Common myeloid progenitor, CD34-positive (primary cell): ENCODE measurements at places on chromosomes 6 and 20.

GRCh38 chr6:23705697-23706096 is 420.3 kb upstream of the NRSN1 start:
- DNase-seq: no peak

DNA sequence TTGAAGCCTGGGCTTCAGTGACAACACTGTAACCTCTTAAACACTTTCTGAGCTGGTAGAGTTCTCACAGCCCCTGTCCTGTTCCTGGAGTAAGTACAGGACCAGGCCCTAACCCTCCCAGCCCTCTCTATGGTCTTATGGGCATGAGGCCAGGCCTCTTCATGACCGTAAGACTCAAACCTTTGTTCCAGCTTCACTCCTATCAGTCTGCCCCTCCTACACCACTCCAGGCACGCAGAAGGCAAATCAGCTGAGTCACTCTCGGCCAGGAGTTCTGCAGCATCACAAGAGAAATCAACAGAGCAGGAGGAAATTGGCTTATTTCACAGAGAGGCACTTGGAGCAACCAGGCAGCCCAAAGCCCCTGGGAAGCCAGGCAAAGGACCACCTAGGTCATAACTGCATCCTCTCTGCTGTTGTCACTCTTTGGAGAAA is 25.3 kb upstream of the CHD6 start:
- peak; percentile 47 for DNase-seq

GRCh38 chr6:110201151-110201884 is 21.1 kb downstream of the CDC40 start:
- peak; percentile 26 for DNase-seq

GRCh38 chr20:2207770-2208097 is 88.1 kb upstream of the TGM3 start:
- DNase-seq: no peak

- DNase-seq: no peak
These were observed 391.9 kb downstream of the CD109 start for GRCh38 chr6:74087899-74088298.

DNA sequence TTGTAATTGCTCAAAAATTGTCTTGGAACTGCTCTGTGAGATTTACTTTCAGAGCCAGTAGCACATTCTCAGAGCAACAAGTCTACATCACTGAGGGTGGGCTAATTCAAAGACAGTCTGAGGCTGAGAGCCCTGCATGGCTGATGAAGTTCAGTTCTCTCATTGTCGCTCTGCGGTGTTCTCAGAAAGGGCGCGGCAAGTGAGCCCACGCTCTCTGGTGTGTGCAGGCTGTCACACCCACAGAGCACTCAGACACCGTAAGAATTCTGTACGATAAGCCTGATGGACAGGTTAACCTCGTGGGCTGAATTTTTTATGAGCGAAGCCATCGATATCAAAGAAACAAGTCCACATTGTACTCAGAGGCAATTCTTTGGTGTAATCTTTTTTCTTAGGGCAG is 557.8 kb downstream of the HACE1 start:
- DNase-seq: no peak

DNA sequence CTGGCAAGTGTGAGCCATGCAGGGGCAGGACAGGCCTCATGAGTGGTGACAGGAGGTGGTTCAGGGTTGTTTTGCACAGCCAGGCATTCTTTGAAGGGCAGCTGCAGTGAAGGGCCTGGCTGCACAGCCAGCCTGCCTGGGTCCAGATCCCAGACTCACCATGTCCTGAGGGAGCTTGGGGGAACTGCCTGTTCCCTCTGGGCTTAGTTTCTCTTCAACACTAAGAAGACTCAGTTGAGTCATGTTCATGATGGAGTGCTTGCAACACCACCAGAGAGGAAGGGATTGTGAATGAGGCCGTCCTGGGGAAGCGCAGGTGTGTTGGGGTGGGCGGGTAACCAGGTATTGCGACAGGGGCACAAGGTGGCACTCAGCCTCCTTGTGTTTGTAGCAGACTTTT is 102.4 kb downstream of the CDH26 start:
- DNase-seq: no peak

- no peak for DNase-seq
These were observed 124.2 kb upstream of the FAM83B start for GRCh38 chr6:54722328-54722727.

DNA sequence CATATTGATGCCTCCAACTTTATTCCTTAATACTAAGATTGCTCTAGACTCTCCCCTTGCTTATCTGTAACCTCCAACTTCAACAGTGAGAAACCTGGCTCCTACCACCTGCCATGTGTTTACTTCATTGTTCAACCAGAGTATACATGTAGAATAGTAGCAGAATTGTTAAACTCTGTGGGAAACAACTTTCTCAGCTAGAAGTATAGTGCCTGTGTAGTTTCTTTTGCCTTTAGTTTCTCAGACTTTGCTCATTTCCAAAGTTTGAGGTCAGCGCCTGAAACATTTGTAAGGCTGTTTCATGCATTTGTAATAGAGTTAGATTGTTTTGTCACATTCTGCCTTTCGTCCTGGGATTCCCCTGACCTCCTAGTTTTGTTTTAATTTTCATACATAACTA is 34.9 kb upstream of the HECA start:
- DNase-seq: no peak

DNA sequence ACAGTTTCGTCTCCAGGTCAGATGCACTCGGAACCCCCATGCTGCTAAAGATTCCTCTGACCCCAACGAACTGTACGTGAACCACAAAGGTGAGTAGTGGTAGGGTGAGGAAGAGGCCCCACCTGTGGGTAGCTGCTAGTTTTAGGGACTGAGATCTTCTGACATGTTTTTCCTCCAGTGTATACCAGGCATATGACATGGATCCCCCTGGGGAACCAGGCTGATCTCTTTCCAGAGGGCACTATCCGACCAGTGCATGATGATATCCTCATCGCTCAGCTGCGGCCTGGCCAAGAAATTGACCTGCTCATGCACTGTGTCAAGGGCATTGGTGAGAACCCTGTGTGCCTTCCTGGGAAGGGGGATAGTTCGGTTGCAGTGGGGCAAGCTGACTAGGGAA is 3.2 kb downstream of the POLR1C start:
- DNase-seq: no peak

- DNase-seq: no peak
These were observed 41.2 kb downstream of the BCAS1 start for GRCh38 chr20:54029176-54029575.

GRCh38 chr20:33310327-33310899 is 27.4 kb downstream of the BPIFB1 start:
- no peak for DNase-seq

DNA sequence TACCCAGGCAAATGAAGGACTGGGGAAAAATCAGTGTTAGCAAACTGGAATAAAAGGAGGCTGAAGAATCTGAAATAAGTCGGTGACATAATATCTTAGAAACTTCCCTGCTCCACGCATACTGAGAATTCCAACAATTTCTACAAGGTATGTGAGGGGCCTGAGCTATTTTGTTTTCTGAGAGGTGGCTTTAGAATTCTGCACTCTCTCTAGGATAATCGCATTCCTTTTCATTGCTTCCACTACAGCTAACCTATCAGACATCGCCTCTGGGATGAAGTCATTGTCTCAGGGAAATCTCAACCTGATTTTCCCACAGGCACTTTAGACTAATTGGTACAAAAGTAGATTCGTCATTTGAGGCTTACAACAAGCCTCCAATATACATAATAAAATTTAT is 740.8 kb downstream of the PHF3 start:
- no peak for DNase-seq

DNA sequence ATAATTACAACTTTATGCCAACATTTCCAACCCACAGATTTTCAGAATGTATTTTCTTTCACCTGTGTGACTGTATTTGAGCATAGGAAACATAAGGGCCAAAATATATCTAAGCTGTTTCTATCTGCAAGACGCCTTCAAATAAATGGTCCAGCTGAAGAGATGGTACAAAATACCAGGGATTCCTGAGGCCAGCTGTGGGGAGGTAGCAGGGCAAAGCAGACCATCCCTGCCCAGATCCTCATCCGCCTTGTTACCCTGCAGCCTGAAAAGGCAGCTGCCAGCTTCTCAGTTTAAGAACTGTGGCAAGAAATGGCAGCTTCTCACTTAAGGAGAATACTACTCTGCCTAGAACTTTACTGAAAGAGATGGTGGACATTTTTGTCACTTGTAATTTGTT is 143.3 kb downstream of the KHDC1L start:
- no peak for DNase-seq

- peak; percentile 78 for DNase-seq
These were observed at the start of gene DNMT3B for GRCh38 chr20:32761831-32762753. DNMT3B (plus strand) TSS chr20:32762385; CDS start chr20:32780324, 17,939 bp downstream.

- DNase-seq: peak; percentile 97
These were observed 69.5 kb upstream of the FABP7 start for GRCh38 chr6:122709922-122710512.

DNA sequence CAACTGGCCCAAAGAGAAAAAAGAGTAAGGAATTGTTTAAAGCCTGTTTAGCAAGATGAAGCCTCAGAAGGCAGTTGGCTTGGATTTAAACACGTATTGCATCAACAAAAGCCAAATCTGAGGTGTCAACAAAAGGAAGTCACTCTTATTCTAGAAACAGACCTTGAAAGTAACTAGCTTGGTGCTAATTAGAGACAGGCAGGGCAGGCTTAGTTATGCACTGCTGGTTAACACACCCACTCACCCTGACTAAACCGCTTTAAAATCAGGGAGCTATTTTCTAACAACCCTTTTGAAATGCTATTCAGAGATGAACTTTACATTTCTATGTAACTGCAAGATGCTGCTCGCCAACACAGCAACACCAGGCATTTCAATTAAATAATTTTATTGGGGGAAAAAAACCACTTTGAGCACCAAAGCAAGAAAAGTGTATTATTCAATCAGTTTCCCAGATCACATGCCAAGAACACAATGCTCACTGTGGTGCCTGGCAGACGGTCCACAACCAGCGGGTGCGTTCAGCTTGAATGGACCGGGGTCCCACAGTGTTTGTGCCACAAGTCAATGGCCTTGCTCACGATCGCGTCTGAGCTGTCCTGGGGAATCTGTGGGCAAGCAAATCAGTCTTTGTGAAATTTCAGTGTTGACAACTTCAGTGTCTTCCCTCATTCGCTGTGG is 23.6 kb downstream of the TBC1D7 start:
- DNase-seq: no peak

DNA sequence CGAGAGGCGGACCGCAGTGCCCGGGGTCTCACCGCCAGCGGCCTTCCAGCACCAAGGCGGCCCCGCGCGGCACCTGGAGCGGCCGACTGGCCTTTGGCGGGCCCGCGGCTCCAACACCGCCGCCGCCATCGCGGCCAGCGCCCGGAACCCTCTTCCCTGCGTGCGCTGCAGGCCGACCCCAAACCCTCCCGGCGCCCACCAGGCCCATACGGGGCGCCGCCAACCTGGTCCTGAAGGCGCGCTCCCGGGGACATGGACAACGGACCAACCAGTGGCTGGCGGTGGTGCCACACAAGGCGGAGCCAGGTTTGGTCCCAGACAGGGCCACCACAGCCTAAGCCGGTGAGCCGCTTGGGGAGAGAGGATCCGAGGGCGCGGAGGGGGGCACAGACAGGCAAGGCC is 1514.8 kb upstream of the DEFB115 start:
- no peak for DNase-seq

- DNase-seq: no peak
These were observed 1.4 kb upstream of the KHDC1 start for GRCh38 chr6:73264446-73264845.
